Fibroblast of villous mesenchyme (primary cell): ENCODE measurements at places on chromosomes 5 and 9.

DNA sequence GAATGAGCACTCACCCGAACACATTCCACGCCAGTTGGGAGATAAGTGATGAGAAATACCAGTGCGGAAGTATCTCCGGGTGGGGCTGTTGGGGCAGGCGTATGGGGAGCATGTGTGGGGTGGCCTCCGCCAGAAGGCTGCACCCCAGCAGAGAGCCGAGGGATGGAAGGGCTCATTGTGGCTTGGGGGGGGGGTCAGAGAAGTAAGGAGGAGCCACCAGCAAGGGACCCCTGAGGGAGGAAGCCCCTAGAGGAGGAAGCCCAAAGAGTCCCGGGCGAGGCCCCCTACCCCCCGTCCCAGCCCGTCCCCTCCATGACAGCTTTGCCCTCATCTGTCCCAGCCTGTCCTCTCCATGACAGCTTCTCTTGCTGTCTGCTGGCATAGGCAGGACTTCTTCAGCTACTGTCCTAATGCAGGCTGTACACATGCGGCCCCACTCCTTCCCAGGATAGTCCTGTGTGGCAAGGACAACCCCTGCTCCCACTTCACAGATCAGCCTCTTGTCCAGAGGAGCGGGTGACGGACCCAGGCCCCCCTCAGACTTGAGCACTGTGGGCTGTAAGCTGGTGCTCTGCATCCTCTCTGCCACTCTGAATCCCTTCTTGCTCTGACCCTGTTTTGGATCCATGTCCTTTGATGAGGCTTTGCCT is 239.6 kb downstream of the CACNA1B start:
- DNase-seq: no peak

GRCh38 chr5:1172670-1173404 is 28.6 kb upstream of the SLC6A19 start:
- no peak for DNase-seq

GRCh38 chr9:105290418-105290817 is 46.0 kb downstream of the SLC44A1 start:
- DNase-seq: peak; percentile 59

- no peak for DNase-seq
Observed at GRCh38 chr5:176941951-176942350, 42.8 kb upstream of the HK3 start.

DNA sequence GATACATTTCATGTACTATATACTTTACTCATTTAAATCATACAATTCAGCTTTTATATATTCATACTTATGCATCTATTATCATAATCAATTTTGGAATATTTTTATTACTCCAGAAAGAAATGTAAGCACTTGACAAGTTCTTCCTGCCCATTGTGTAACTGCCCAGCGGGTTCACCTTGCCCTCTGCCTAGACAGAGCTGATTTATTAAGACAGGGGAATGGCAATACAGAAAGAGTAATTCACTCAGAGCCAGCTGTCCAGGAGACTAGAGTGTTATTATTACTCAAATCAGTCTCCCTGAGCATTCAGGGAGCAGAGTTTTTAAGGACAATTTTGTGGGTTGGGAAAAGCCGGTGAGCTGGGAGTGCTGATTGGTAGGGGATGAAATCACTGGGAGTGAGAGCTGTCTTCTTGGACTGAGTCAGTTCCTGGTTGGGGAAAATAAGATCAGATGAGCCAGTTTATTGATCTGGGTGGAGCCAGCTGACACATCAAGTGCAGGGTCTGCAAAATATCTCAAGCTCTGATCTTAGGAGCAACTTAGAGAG is 16.1 kb upstream of the SPIN1 start:
- DNase-seq: no peak

DNA sequence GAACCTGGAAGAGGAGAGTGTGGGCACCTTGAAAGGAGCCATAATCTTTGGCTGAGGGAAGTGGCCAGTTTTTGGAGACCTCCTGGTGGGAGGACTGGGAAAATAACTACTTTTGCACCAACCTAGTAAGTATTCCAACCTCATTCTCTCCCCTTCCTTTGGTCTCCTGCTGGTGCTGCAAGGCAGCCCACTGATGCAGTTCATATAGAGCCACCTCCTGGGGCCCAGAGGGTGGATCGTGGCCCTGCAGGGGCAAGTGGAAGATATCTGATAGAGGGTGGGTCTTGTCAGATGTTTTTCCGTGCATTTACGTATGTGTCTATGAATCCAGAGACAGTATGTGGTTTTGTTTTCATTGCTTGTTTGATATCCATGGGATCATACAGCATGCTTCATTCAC is 172.8 kb upstream of the PITX1 start:
- no peak for DNase-seq

DNA sequence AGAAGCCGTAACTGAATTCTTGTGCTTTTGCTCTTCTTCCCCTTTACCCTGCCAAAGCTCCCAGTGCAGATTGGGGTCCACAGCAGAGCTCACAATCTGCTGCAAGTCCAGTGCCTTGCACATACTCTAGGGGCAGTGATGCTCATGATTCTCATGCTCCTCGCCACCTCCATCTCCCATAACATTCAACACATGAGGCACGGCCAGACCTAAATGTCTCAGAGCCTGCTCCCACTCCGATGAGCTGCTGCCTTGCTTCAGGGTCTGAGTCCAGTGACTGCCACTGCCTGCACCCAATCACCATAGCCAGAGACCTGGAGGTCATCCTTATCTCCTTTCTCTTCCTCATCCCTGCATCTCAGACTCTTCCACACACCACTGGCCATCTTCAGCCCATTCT is 10.5 kb downstream of the CSF1R start:
- no peak for DNase-seq

- no peak for DNase-seq
Observed at GRCh38 chr5:102243213-102243612, 52.9 kb downstream of the SLCO4C1 start.

DNA sequence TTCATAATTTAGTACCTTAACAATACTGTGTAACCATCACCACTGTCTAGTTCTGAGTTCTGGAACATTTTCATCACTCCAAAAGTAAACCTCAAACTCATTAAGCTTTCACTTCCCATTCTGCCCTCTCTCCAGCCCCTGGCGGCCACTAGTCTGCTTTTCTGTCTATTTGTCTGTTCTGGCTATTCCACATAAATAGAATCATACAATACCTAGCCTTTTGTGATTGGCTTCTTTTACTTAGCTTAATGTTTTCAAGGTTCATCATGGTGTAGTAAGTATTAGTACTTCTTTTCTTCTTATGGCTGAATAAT is 138.7 kb downstream of the RAPGEF6 start:
- no peak for DNase-seq

DNA sequence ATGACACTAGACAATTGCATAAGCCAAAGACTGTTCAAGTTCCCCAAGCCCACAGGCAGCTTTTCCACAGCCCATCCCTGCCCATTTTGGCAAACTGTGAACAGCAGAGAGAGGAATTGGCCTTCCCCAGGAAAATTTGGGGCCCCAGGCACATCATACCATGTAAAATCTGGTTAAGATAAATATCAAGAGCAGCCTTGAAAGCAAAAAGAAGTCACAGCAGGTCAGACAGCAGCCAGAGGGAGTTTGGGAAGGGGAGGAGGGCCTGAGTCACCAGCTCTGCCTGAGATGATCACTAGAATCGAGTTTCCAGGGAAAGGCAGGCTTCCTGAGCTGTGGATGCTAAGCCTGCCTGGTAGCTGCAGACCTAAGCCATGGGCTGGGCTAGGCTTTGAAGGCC is 179.2 kb downstream of the RFK start:
- DNase-seq: peak; percentile 72
